Daoy (cell line): ENCODE measurements at places on chromosomes 11 and 22.

- DNase-seq, result peak; percentile 53
Measured at GRCh38 chr11:132125988-132126871, 755.8 kb downstream of the NTM start.

GRCh38 chr22:44067033-44067432, 42.9 kb downstream of the PARVB start:
- no peak for DNase-seq

GRCh38 chr11:78039919-78040671, 17.0 kb upstream of the KCTD14 start:
- peak; percentile 95 for DNase-seq

GRCh38 chr11:75930534-75930933, 115.5 kb downstream of the UVRAG start:
- DNase-seq, result no peak

DNA sequence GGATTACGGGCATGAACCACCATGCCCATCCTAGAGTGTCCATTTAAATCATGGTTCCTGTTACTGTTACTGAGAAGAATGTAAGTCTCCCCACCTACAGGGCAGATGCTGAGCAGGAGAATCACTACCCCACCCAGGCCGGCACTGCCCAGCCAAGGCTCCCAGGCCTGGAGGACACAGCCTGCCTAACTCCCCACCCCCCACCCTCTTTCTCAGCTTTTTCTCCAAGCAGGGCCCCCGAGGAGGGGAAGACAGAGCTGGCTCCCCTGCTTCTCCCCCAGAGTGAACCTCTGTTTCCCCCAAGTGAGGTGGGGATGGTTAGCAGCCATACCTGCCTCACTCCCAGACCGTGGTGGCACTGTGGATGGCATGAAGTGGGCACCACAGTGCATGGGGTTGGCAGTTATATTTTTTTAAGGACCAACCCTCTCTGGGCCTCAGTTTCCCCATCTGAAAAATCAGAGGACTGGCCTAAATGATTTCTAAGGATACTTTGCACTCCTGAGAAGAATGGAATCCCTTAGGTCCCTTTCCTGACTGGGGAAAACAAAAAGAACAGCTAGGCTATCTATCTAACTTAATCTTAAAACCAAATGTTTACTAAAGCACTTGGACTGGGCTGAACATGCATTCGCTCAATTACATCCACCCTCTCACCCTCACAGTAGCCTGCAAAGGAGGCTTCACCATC, 5.0 kb downstream of the CBX7 start:
- no peak for DNase-seq

DNA sequence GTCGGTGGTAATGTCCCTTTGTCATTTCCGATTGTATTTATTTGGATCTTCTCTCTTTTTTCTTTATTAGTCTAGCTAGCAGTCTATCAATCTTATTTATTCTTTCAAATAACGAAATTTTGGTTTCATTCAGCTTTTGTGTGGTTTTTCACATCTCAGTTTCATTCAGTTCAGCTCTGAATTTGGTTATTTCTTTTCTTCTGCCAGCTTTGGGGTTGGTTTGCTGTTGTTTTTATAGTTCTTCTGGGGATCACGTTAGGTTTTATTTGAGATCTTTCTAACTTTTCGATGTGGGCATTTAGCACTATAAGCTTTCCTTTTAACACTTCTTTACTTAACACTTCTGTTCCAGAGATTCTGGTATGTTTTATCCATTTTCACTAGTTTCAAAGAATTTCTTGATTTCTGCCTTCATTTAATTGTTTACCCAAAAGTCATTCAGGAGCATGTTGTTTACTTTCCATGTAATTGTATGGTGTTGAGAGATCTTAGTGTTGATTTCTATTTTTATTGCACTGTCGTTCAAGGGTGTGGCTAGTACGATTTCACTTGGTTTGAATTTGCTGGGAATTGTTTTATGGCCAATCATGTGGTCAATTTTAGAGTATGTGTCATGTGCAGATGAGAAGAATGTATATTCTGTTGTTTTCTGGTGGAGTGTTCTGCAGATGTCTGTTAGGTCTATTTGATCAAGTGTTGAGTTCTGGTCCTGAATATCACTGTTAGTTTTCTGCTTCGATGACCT, 7.7 kb upstream of the SCGB1D1 start:
- DNase-seq, result no peak

DNA sequence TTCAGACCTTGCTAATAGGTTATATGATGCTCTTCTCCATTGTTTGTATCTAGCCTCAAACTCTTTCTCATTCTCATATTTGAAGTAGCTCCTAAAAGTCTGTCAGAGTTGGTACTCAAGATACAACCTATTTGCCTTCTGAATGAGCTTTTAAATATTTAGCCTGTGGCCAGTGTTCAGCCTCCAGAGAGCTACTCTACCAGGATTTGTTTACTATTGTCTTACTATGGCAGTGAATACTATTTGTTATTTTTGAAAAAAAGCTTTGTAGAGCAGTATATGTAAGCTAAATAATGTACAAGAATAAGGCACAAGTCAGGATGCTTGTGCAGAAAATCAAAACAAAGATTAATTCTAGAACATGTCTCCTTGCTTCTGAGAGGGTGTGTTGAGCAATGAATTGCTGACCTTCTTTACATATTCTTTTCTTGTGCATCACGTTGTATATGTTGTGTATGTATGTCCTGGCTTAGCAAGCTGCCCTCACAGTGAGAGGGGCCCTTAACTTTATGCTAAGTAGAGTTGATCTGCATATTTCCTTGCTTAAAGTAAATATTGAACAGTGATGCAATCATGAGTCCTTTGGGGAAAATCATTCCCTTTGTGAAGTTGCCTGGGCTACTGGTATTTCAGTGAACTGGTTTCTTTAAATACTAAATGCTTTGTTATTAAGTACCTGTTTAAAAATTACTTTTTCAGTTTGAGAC, 438.0 kb downstream of the LUZP2 start:
- no peak for DNase-seq

DNA sequence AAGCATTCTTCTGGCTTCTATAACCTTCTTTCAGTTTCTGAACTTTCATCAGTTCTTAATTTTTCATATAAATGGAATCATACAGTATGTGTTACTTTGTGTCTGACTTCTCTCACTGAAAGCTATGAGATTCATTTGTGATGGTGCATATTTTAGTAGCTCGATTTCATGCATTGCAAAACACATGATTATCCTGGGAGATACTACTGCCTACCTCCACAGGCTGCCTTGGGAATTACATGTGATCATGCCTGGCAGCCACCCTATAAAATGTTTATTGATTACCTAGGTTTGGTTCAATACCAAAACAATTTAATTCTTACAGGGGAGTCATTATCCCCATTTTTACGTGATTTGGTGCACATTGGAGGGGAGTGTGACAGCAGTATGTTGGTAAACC, 34.1 kb upstream of the PAK1 start:
- DNase-seq, result no peak
